ENCODE measurements at places on chromosomes 13 and 19.

DNA sequence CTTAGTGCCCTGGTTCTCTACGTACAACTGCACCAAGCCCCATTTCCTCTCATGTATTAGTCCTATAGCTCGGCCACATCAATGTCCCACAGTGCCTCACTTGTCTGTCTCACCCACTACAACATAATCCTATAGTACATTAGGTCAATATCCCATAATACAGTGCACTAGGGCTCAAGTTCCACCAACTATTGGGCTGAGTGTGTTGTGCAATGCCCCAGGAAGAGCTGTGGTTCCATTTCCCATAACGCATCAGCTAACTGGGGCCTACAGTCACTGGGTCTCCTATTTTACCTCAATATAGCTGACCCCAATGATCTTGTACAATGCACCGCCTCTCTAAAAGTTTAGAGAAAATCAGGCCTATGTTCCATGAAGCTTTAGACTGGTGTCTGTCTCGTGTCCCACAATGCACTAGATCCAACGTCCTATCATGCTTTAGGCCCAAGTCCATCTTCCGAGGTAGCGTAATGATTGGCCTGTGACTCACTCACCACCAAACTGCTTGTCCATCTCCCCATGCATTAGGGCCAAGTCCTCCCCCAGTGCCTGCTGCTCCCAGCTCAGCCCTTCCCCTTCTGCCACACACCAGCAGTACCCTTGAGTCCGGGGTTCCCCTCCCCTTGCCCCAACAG is 21.8 kb downstream of the TSKS start:
- DNase-seq: no peak

- no peak for DNase-seq
Measured at GRCh38 chr13:27481766-27482165, 31.4 kb upstream of the MTIF3 start.

DNA sequence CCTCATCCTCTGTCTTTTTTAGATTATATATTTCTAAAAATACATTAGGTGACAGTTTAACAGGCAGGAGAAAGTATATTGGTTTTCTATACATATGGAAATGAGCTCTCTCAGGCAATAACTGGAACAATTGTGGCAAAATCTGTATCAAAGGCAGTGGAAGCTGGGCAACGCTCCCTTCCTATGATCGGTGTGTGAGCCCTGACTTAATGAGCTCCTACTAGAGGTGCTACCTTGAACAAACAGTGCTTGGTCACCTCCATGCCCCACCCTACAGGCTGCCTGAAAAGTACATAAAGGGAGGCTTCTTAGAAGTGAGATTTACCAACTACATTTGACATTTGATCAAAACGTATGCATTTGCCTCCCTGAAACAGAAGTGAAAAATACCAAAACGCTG is 185.3 kb downstream of the EFNB2 start:
- DNase-seq: no peak

GRCh38 chr13:109357751-109358471 is 428.5 kb downstream of the IRS2 start:
- DNase-seq: no peak

DNA sequence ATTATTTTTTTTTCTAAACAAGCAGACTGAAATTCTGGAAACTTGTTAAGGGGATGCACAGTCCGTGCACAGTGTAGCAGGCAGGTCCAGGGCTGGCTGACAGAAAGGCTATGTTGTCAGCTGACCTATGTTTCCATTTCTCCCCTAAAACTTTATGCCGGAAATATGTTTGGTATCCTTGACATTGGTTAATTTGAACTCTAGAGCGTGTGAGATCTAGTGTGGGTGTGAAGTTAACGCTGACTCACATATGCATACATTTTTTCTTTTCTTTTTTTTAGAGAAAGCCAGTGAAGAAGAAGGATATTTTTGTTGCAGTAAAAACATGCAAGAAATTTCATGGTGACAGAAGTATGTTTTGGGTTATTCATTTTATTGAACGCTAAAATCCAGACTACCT is 76.6 kb downstream of the B3GLCT start:
- DNase-seq: no peak

GRCh38 chr13:49927755-49928154 is 8.4 kb downstream of the SPRYD7 start:
- DNase-seq: no peak

DNA sequence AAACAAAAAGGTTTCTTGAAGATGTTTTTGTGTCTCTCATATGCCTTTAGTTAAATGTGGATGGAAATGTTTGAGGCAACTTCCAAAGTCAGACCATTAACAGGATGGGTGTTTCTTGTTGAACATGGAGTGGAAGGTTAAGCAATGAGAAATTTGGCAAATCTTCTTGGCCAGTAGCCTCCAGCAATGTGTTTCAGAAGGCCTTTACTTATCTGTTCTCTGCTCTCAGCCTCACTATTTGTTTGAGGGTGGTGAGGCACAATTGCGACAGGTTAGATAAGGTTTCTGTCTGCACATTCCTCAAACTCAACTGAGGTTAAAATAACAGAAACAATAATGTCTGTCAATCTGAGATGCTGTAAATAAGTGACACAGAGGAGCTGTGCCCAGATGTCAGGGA is 1019.0 kb downstream of the DIAPH3 start:
- DNase-seq: no peak

GRCh38 chr13:87941226-87941625 is 270.1 kb downstream of the SLITRK5 start:
- no peak for DNase-seq

GRCh38 chr19:1424192-1424955 is 13.8 kb upstream of the RPS15 start:
- no peak for DNase-seq

DNA sequence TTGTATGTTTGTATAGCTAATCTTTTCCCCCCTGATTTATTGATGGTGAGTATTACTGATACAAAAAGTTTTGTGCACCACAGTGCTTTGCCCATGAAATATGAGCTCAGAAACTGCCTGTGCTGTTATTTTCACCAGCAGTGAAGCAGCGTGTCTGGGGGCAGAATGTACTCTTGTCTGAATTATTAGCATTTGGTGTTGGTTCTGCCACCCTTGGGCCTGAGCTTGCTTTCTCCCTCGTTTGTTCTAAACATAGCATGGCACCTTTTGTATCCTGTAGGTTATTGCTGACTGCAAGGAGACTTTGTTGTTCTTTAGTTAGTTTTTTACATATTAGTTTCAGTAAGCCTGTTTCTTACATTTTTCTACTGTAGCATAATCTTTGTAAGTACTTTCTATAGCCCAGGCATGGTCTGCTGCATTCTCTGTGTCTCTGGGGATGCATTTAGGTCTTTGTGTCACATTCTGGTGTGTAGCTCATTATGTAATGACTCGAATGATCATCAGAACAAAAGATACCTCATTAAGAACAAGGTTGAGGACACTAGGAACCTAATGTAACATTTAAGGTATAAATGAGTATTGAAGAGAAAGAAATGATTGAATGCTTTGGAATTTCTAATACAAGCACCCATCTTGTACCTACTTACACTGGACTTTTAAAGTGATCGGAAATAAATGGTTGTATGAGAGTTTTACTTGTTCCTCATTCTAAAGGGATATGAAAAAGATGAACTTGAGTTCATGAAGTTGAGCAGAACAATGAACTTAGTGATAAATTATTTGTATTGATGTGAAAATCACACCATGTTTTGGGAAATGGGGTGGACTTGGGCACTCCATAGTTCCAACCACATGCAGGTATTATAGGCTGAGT is 50.3 kb upstream of the GPI start:
- DNase-seq: no peak

- no peak for DNase-seq
Measured at GRCh38 chr13:92590503-92590908, 636.1 kb upstream of the GPC6 start.

DNA sequence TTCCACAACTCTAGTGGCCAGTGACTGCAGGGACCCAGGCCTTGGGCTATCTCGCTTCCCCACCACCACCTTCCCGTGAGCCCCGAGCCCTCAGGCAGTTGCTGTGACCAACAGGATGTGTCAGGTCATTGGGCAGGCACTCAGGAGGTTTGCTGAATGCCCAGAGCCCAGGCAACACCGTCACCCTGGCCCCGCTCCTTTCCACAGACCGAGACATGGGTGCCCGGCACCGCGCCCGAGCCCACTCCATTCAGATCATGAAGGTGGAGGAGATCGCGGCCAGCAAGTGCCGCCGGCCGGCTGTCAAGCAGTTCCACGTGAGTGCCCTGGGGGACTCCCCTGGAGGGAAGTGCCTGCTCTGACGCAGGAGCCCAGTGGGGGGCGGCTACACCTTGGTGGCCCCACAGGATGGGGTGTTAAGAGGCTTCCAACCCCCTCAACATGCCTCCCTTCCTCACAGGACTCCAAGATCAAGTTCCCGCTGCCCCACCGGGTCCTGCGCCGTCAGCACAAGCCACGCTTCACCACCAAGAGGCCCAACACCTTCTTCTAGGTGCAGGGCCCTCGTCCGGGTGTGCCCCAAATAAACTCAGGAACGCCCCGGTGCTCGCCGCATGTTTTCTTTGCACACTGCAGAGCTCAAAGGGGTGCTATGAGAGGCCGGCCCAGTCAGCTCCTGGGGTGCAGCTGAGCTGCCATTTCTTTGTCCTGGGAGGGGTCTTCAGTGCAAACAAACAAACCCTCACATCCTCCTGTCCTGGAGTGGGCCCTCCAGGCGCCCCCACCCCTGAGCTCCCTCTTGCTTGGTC is 3.2 kb downstream of the RPL18A start:
- no peak for DNase-seq
